ENCODE measurements at places on chromosomes 6 and 20.

DNA sequence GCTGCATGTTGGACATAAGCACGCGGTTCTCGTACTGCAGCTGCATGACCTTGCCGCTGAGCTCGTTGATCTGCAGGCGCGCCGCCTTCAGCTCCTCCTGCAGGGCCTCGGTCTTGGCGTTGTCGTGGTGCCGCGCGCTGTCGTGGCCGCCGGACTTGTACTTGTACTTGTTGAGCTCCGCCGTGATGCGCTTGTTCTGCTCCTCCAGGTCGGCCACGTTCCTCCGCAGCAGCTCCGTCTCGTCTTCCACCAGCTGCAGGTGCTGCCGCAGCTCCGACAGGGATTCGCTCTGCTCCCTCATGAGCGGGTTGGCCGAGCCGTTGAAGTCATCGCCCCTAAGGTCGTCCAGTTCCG is 16.6 kb upstream of the KIAA0408 start:
- DNase-seq = no peak

DNA sequence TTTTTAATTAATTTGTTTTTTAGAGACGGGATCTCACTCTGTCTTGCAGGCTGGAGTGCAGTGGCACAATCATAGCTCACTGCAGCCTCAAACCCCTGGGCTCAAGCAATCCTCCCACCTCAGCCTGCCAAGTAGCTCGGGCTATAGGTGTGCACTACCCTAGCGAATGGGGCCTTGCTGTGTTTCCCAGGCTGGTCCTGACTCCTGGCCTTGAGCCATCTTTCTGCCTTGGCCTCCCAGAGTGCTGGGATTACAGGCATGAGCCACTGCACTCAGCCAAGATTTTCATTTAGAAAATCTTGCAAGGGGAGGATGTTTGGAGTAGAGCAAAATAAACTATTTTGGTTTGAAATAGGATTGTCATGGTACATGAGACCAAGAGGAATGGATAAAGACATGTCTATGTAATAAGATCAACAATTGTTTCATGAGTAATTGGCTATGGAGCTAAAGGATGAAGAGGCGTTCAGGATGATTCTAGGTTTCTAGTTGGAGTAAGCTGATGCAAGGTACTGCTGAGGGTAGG is 237.8 kb downstream of the UST start:
- no peak for DNase-seq

GRCh38 chr6:156347246-156347645 is 429.9 kb upstream of the ARID1B start:
- no peak for DNase-seq

- no peak for DNase-seq
Observed at GRCh38 chr6:146551545-146551944, 7.9 kb downstream of the RAB32 start.

DNA sequence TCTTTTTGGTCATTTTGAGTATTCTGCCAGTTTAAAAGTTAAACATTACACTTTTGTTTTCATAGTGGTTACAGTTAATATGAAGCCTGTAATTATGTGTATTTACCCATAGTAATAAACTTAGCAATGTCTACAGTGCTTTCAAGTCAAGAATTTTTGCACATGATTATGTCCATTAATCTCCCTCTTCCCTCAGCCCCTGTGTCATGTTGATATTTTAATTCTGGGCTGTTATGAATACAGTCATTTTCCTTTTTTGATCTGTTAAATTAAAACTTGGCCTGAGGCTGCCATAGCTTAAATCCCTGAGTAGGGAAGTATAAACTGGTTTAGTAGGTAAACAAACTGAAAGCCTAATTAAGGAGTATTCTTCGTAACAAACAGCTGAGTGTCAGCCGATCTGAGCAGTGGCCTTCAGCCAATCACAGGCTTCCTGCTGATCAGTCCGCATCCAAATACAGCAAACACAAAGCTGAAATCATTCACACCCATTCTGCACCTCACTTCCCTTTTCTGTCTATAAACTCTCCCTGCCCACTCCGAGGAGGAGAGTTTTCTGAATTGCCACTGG is 9.5 kb upstream of the SFT2D1 start:
- no peak for DNase-seq

DNA sequence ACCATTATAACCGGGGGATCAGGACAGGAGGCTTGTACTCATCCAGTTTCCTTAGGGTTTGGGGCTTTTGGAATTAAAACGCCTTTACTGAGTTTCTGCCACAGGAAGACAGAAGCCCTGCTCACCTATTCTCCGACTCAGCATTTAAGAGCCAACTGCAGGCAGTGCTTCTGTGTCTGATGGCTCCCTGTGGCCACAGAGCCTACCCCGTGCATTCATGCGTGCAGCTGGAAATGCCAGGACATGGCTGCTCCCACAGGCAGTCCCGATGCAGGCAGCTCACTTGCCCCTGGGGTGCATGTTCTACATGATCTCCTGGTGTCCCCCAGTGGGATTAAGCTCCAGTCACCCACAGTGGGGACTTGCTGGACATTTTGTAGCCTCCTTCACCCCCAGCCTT is 22.2 kb downstream of the ZNF831 start:
- no peak for DNase-seq

GRCh38 chr6:144547409-144547808 is 262.3 kb downstream of the UTRN start:
- DNase-seq = no peak

- DNase-seq = no peak
Observed at GRCh38 chr6:129029778-129030177, 146.8 kb downstream of the LAMA2 start.

- no peak for DNase-seq
Observed at GRCh38 chr20:19915111-19915798, 101.9 kb upstream of the NAA20 start.

DNA sequence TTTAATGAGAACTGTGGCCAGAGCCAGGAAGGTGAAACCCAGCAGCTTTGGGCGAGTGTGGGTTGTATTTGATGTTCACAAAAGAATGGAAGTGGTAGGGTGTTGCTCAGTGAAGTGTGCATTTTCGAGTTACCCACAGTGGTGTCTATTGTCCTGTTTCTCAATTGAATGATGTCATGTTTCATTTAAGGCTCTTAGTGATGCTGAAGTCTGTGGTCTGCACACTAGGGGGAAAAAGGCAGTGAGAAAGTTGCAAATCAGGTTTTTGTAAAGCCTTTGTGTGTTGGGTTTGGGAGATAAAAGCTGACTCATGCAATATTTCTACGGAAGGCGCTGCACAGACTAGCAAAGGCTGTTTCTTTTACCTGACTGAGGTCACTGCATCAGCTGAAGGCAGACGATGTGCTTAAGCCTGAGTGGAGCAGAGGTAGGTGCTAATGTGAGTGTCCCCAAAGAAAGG is 121.1 kb downstream of the PLEKHG1 start:
- DNase-seq = peak; percentile 40

- no peak for DNase-seq
Observed at GRCh38 chr6:14747881-14748520, 497.9 kb upstream of the JARID2 start.

DNA sequence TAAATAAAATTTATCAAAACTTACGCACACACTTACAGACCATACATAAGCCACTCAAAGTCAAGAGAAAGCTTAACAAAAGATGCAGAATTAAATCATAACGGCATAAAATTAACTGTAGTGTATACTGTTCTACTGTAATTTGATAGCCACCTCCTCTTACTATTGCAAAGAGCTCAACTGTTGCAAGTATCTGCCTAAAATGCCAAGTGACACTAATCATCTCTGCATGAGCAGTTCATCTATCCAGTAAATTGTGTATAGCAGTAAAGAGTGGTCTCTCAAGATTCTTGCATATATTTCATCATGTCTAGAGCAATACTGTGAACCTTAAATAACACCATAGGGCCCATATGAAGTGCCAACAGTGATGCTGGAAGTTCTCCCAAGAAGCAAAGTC is 12.3 kb downstream of the OR2H2 start:
- no peak for DNase-seq

DNA sequence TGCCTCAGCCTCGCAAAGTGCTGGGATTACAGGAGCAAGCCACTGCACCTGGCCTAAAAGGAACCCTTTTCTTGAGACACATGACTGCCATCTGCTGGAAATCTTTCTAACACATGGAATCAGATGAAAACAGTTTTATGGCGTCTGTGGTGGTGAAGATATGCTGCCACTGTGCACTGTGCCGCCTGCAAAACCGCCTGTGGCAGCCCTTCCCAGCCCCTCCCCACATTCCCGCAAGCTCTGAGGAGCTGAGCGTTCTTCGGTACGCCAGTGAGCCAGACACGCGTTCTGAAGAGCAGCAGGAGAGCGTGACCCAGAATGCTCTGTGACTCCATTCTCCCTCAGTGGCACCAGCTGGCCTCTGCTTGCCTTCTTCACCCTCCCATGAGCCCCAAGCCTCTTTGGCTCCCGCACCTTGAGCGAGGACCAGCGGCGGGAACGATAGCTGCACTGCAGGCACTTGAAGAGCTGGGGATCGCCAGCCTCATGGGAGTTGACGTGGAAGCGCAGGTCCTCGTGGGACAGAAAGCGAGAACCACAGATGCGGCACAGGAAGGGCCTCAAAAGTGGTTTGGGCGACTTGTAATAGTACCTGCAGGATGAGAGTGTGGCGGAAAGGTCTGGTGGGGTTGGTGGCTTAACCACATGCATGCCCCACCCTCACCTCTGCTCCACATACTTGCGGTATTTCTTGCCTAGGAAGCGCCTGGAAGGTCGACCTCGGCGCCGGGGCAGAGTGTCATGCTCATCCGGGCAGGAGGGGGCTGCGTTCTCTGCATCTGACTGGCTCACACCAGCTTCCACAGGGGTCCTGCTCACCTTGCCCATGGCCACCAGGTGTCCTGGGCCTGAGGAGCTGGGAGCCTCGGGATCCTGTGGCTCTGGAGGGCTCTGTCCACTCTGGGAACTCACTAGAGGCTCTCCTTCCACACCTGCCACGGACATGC is 8.7 kb downstream of the ZNF335 start:
- DNase-seq = no peak

DNA sequence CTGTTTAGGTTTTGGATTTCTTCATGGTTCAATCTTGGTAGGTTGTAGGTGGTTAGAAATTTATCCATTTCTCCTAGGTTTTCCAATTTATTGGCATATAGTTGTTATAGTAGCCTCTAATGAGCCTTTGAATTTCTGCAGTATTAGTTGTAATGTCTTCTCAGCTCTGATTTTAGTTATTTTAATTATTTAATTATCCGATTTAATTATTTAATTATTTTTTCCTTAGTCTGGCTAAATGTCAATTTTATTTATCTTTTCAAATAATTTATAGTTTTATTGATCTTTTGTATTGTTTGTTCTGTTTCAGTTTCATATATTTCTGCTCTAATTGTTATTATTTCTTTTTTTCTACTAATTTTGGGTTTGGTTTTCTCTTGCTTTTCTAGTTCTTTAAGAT is 28.1 kb upstream of the SOX4 start:
- no peak for DNase-seq

DNA sequence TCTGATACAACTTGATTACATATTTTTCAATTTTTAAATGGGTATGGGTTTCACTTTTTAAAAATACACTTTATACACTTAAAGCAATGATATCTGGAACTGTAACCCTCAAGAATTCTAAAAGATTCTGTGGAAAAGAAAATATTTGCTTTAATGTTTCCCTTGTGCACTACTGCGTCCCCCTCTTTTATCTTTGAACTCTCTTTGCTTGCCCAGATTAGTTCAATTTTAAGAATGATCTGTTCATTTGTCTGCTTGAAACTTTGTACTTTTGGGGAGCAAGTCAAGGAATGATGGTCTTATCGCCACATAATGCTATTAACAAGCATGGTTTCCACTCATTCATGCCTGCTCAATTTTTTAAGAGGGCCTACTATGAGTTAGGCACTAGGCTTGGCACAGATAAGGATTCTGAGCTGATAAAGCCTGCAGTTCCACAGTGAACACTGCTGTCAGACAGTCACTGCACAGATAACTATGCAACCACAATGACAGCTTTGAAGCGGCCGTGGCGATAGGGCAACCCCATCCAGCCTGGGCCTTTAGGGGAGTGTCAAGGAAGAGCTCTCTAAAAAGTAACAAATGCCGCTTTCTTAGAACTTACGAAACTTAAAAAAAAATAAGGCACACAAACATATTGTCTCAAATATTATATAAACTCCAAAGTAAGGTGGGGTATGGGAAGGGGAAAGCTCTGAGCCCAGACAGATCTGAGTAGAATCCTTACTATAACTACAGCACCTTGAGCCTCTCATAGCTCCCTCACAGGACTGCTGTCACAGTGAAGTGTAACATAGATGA is 29.7 kb downstream of the FYN start:
- no peak for DNase-seq

- DNase-seq = no peak
Observed at GRCh38 chr6:150967910-150968309, 102.4 kb downstream of the MTHFD1L start.

- DNase-seq = no peak
Observed at GRCh38 chr6:18039481-18039880, 52.0 kb upstream of the KIF13A start.

GRCh38 chr20:62702895-62703852 is 5.5 kb upstream of the NTSR1 start:
- DNase-seq = no peak

DNA sequence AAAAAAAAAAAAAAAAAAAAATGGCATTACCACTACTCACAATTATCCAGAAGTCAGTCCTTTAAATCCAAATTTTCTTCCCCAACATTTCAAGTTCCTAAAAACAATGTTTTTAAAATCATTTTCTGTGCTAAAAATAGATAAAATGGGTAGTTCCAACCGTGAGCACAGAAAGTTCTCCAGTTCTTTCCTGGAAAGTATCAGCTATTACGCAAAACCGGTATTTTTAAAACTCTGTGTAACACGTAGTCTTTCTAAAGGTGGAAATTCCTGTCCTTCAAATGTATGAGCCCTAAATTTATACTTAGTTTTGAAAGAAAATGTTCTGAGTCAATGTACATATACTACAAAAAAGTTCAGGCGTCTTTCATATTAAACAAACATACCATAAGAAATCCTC is 83.5 kb upstream of the SCAF8 start:
- DNase-seq = no peak

DNA sequence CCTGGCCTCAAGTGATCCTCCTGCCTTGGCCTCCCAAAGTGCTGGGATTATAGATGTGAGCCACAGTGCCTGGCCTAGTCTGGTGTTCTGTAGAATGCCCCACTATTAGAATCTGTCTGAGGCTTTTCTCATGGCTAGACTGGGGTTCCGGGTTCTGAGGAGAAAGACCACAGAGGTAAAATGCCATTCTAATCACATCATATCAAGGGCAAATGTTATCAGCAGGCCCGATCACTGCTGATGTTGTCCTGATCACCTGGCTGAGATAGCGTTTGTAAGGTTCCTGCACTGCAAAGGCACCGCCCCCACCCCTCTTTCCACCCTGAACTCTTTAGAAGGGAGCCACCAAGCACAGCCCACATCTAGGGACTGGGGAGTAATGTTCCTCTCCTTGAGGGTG is 6.7 kb upstream of the SRC start:
- no peak for DNase-seq

- no peak for DNase-seq
Observed at GRCh38 chr20:15867899-15868298, 705.3 kb downstream of the KIF16B start.
